ENCODE measurements at places on chromosomes 6 and 20.
A peak's percentile ranks its signal among the peaks of the same experiment; 100 is the strongest.

DNA sequence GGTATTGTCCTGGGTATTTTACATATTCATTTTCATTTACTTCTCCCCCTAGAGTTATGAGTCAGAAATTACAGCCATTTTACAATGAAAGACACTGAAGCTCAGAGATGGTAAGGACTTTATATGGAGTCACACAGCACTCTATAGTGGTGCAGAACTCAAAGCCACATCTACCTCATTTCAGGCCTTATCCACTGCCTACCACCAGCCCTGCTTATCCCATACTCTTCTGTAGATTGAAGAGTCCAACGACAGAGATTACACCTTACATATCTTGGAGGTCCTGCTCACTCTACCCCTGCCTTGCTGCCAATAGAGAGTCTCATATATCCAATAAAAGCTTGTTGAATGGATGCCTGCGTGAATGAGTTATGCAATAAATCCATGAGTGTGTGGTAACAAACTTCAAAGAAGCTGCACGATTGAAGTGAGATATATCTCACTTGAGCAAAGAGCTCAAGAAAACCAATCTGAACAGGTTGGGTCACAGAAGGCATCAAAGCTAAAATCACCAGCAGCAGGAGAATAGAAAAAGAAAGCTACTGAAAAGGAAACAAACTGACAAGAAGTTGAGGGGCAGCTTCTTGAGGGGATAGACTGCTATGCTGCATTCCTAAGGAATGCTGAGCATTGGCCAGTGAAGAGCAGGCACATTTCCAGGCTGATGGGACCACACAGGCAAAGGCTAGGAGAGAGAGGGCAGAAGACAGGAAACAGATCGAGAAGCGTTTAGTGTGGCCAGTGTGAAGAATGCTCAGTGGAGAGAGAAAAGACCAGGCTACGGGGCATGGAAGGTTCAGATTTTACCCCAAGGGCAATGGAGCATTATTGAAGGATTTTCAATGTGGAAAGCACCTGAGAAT, 585.6 kb downstream of the DHX35 start:
- DNase-seq = no peak

DNA sequence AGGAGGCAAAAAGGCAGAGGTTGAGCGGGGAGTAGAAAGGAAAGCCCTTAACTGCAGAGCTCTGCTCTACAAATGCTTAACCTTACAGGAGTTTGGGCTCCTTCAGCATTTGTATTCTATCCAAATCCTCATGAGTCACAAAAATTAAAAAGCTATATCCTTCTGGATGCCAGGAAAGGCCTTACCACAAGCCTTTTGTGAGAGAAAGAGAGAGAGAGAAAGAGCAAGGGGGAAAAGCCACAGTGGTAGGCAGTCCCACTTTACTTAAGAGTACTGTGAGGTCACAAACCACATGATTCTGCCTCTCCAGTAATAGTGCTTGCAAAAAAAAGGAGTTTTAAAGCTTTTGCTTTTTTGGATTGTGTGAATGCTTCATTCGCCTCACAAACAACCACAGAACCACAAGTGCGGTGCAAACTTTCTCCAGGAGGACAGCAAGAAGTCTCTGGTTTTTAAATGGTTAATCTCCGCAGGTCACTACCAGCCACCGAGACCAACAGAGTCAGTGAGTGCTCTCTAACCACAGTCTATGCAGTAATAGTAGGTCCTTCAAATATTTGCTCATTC, at the start of gene RUNX2:
Gene RUNX2, plus strand, starts transcription at position 375 of the 567 bp plus-strand sequence. CDS start 397 bp downstream, outside the sequence.
- no peak for DNase-seq

DNA sequence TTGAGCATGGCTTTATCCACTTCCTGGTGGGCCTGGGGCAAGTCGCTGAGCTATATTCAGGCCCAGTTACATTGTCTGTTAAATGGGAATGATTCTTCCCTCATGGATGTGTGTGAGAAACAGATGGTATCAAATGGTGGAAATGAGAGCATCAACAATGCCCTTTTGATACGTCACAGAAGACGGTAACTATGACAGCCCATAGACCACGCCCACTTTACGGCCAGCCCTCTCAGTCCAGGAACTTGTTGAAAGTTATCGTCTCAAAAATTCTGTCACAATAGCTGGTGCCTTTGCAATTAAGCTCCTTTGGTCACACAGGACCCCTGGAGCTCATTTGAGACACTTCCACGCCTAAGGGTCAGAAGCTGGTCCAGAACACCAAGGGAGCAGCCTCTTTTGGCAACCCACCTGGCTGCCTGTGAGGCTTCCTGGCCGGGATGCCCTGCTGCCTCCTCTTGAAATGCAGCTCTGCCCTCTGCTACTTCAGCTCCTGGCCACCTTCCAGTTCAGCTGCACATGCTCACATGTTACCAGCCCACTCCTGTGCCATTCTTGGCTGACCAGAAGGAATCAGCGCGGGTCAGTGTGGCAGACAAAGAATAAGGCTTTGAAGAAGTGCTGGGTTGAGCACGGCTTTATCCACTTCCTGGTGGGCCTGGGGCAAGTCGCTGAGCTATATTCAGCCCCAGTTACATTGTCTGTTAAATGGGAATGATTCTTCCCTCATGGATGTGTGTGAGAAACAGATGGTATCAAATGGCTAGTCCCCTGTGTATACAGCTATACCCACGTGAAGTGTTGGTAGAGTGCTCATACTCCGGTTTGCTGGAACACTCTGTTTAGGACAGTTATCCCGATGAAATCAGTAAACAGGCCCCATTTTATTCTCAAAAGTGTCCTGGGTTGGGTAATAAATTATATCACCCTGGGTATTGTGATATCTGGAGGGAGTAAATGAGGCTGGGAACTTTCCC, 199.2 kb upstream of the SUPT3H start:
- peak; percentile 13 for DNase-seq

DNA sequence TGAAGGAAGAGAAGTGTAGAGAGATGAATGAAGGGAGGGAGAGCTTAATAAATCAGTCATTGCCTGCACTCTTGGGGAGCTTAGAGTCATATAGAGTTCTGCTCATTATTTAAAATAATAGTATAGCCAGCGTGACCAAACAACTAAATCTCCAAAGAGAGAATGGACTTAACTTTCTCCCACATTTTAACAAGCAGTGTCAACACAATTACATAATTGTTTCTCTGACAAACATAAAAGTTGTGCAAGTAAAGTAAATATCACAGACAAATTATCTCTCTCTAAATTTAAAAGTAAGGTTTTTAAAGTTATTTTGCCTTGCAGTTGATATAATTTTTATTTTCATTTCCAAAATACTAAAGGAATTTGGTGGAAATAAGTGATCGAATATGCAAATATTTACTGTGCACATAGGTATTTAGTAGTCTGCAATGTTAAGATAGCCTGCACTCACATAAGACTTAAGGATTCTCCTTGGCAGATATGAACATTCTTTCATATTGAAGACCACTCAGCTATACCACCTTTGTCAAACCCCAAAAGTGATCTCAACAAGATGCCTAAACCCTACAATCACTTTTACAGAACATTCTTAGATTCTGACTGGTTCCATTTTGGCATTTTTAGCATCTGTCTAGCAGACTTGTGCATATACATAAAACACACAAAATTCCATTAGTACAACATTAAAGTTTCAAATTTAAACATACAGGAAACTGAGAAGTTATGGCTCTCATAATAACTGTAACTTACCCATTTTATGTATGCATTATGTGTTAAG, 67.7 kb downstream of the KIF6 start:
- DNase-seq = no peak

DNA sequence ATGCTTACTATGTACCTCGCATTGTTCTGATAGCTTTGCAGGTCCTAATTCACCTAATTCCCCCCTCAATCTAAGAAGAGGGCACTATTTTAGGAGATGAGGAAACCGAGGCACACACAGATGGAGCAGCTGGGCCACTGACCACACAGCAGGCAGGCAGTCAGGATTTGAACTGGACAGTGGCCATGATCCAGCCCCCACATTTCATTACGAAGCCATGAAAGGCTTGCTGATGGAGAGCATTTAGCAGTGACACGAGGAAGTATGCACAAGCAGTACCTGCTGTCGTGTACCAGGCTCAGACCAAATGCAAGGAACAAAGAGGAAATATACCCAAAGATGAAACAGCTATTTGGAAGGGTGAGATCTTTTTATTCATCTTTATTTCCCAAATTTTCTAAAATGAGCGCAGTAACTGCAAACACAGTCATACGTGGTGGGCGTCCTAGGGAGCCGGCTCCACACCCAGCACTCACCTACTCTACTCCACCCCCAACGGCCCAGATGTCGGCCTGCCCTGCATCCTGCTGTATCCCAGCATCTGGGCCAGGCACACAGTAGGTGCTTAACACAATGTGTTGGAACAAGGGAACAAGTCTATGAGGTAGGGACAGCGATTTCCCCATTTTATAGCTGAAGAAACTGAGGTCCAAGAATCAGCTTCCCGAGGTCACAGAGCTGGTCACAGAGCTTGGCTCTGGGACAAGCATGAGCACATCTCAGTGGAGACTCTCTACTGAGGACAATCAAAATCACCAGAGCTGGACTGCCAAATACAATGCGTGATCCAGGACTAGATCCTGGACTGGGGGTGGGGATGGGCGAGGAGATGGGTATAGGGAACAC, 15.0 kb downstream of the PREX1 start:
- no peak for DNase-seq

DNA sequence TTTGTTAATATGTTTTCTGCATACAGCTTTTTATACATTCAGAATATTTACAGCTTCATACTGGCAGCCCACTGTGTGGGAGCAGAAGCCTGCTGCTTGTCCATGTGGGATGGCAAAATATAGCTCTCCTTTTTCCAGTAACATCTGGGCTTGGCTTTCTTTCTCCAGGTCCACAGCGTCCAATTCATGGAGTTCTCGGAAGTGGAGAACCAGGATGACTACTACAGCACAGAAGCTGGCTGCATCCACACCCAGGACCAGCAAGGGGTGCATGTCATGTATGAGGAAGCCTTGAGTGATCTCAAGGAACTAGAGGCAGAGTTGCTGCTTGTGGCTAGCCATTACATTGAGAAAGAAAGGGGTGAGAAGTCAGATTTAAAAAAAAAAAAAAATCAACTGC, 143.1 kb downstream of the CD164 start:
- no peak for DNase-seq

- no peak for DNase-seq
These were observed 2.1 kb downstream of the UBE2J1 start for GRCh38 chr6:89350281-89350966.

GRCh38 chr6:15927531-15928225, 201.2 kb upstream of the MYLIP start:
- no peak for DNase-seq

GRCh38 chr6:169689287-169689686, 12.5 kb downstream of the WDR27 start:
- no peak for DNase-seq

DNA sequence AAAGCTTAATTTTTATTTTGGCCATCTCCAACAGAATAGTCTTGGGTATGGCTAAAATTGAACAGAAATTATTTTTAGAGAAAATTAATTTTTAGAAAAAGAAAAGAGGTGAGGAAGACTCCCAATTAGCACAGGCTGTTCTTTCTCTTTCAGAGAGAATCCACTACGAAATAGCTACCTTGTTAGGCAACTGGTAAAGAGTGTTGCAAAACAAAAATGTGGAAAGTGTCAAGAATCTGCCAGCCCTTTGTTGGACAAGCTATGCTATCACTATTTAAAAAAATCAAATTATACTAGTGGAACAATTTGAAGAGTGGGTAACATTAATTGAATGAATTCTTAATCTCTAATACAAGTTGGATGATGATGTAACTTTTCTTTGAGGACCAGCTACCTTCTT, 19.2 kb upstream of the ZSCAN9 start:
- DNase-seq = no peak

GRCh38 chr6:21808551-21809242, 215.1 kb downstream of the SOX4 start:
- peak; percentile 94 for DNase-seq

DNA sequence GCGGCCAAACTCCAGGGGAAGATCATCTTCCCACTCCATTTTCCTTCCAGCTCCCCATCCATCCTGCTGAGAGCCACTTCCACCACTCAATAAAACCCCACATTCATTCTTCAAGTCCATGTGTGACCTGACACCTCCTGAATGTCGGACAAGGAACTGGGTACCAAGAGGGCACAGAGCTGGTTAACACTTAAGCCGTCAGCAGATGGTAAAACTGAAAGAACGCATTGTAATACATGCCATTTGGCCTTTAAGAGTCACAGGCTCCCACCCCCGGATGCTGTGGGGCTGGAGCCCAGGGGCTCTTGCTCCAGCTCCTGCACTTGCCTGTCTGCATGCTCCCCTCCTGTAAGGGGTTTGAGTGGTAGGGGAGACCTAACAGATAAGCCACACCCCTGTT, 753.9 kb downstream of the COL12A1 start:
- no peak for DNase-seq
